ENCODE measurements at places on chromosomes 4 and X.
A peak's percentile ranks its signal among the peaks of the same experiment; 100 is the strongest.

- DNase-seq: no peak
Measured at GRCh38 chrX:85903692-85904471, 143.5 kb downstream of the CHM start.

- no peak for DNase-seq
Measured at GRCh38 chrX:104343428-104344129, 88.8 kb upstream of the ESX1 start.

DNA sequence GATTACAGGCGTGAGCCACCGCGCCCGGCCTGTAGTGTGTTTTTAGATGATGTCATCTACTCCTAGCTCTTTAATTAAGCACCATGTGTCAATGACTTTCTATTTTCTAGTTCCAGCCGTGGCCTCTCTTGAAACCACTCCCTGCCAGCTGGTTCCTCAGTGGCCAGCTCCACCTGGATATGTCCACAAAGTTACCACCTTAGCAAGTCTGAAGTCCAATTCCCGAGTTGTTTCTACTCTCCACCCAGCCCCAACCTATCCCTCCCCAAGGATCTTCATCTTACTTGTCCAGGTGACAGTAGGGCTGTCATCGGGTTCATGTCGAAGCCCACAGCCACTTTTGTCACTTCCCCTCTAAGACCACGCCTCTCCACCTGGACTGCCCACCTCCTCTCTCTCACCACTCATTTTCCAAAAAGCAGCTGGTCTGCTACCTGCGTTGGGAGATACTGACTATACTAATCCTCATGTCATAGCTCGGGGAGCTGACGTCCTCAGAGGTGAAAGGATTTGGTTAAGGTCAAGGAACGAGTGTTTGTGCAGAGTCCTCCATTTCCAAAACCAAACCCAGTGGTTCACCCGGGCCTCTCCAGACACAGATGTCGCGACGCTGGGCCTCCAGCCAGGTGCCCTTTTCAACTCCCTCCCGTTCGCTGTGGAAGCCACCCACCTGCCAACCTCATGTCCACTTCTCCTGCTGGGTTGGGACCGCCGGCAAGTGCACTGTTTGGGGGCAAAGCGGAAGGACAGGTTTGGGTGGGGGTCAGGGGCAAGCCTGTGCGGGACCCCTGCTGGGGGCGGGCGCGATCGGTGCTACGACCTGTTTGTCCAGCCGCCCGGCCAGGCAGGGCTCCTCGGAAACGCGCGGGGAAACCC, 704 bp downstream of the FAM3A start:
- no peak for DNase-seq

GRCh38 chr4:72858328-72858727, 211.2 kb downstream of the COX18 start:
- no peak for DNase-seq

- no peak for DNase-seq
Measured at GRCh38 chr4:39047681-39048080, 14.4 kb upstream of the KLHL5 start.

DNA sequence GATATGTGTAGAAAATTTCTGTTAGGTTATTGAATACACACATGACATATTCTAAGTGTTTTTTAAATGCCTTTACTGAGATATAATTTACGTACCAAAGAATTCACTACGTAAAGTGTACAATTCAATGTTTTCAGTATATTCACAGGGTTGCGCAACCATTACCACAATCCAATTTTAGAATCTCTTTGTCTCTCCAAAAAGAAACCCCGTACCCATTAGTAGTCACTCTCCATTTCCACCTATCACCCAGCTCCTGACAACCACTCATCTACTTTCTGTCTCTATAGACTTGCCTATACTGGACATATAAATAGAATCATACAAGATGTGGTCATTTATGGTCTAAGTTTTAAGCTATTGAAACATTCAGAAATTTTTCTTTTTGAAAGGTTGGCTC, 53.0 kb upstream of the FBXW7 start:
- no peak for DNase-seq

DNA sequence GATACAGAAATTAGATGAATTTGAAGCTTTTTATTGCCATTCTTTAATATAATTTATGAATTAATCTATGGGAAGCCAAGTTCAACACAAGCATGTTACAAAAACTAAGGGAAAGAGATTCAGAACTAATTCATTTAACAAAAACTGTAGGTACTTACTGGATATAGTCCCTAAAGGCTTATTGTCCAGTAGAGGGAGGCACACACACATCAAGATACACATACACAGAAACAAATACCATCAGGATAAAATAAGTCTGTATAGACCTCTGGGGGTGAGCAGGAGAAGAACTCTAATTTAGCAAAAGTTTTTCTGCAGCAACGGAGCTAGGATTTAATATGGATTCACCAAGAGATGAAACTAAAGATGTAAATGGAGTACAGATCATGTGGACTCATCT, 83.0 kb upstream of the IL13RA1 start:
- no peak for DNase-seq

DNA sequence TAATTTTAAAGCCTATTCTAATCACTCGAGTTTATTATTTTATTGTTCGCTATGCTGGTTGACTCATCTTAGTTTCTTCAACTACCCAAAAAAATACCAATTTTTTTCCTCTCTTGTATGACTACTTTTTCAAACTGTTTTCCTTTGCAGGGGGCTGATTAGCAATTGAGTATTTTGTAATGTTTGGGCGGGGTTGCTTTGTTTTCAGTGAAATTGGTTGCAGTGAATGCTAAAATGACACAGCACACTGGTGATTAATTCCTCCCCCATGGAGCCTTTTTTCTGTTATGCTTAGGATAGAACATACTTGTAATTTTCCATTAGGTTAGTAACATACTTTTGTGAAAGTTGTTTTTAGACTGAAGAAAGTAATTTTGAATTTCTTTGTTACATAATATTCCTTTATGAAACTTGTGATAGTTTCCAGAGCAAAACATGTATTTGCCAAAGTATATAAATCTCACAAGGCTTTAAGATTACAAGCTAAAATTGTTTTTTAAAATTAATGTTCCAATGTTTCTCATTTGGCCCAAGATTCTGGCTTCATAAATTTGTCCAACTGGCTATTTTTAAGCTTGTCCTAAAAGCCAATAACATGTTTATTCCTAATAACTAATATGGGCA, 120.4 kb downstream of the CHIC1 start:
- DNase-seq: no peak

GRCh38 chr4:45437381-45437780, 686.5 kb downstream of the GABRG1 start:
- DNase-seq: no peak

DNA sequence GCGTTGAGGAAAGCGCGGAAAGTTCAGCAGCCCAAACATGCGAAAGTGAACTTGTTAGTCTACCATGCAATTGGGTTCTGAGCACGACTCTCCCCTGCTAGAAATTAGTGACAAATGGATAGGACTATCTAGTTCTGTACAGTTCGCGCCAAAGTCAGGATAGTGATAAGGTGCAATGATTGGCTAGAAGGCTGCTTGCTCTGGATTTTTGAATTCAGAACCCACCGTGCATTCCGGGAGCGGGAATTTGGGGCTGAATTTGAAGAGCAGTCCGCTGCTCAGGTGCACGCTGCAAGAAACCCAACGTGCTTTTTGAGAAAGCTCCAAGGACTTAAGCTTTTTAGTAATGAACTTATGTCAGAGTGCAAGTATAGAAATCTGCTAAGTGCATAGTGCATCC, 732 bp upstream of the ESX1 start:
- DNase-seq: no peak

- no peak for DNase-seq
Measured at GRCh38 chrX:20664774-20665173, 398.1 kb upstream of the RPS6KA3 start.

GRCh38 chr4:112170451-112170993, 25.3 kb downstream of the FAM241A start:
- no peak for DNase-seq

- DNase-seq: no peak
Measured at GRCh38 chr4:91147067-91147466, 1019.9 kb downstream of the CCSER1 start.

- DNase-seq: no peak
Measured at GRCh38 chr4:161538941-161539340, 624.9 kb downstream of the FSTL5 start.

DNA sequence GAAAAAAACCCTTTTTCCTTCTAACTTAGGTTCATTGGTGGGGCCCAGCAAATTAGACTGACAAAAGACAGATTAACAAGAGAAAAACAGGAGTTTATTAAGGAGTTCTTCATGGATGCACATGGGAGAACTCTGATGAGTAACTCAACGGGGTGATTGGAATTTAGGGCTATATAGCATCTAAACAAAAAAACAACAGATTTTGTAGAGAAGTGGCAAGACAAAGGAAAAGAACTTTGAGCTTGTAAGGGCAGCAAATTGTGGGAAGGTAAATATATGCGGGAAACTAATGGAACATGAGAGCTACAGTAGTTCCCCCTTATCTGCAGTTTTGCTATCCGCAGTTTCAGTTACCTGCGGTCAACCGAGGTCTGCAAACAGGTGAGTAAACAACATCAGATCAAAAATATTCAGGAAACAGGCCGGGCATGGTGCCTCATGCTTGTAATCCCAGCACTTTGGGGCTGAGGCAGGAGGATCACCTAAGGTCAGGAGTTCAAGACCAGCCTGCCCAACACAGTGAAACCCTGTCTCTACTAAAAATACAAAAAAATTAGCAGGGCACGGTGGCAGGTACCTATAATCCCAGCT, 573.6 kb downstream of the ADGRL3 start:
- no peak for DNase-seq

DNA sequence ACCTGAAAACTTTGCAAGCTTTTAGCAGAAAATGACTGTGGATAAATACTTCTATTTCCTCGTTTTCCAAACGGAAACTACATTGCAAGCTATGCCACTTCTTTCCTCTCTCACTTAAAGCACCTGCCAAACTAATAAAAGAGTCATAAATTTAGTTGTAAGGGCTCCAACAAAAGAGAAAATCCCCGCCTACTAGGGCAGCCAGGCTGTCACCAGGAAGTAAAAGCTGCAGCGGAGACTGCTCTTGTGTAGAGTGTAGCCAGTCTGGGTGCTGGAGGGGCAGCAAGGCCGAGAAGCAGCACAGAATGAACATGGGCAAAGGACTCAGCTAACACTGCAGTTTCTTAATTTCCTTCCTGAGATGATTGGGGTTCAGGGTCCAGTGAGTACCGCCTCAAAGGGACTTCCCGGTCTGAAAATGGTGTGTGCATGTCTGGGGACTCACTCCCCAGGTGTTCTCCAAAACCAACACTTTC, 89.3 kb upstream of the MAML3 start:
- no peak for DNase-seq

DNA sequence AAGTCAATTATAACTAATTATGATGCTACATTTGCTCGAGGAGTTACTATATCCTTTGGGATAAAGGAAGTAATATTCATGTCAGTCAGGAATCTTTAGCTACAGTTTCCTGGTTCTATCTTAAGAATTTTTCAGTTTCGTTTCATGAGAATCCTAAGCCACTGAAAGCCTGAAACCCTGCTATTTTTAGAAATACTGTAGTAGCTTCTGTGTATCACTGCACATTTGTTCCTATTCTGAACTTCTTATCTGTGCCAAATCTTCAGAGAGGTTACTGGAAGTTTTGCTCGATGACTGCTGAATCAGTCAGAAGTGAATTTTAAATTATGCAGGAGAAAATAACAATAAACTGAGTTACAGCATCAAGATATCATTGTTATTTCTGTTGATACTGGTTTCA, 249.2 kb downstream of the TENM3 start:
- no peak for DNase-seq

DNA sequence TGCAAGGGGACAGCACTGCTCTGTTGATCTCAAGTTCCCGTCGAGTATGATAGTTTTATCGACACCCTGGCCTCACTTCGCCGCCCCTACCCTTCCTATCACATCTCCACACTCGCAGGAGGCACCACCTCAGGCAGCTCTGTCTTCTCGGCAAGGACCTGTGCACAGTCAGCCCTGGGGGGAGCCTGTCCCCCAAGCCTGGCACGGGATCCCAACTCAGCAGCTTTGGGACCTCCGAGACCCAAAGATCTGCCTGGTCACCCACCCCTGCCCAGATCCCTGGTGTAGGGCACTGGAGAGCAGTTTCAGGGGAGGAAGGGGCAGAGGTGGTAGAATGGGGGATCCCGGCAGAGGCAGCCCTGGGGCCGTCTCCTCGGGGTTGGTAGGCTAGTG, 18.0 kb upstream of the UBA1 start:
- peak; percentile 57 for DNase-seq

GRCh38 chr4:85515701-85516100, 40.8 kb downstream of the ARHGAP24 start:
- DNase-seq: no peak

DNA sequence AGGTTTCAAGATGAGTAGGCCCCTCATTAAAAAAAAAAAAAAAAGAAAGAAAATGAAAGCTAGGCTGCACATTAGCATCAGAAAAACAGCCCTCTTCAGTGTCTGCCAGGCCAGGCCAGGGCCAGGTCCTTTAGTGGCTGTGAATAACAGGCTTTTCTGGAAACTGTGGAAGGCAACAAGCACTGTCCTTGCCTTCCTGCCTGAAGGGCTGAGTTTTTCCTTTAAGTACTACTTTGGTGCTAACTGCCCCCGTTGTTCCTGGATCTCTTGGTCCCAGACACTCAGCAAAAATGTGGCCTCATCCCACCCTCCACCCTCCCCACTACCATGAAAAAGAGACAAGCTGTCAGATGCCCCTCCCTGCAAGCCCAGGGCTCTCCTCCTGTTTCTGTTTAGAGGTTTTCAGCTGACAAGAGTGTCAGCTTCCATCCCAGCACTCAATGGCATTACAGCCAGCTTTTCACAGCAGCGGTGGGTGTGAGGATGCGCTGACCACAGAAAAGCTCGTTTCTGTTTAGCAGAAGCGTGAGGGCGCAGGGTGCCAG, 174.2 kb downstream of the NHS start:
- DNase-seq: no peak

GRCh38 chr4:168177546-168178149, 85.3 kb downstream of the ANXA10 start:
- no peak for DNase-seq

DNA sequence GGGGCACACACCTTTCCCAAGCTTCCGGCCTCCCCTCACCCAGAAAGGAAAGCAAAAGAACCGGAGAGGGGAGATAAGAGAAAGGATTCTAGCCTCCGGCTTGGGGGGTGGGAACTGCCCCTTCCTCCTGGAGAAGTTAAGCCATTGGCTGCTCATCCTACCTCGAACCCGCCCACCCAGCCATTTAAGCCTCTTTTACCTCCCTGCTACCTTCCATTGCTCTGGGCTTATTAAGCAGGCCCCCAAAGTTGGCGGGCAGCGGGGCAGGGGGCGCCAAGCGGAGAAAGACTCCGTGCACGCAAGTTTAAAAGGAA, 2.3 kb downstream of the MAML3 start:
- peak; percentile 43 for DNase-seq

DNA sequence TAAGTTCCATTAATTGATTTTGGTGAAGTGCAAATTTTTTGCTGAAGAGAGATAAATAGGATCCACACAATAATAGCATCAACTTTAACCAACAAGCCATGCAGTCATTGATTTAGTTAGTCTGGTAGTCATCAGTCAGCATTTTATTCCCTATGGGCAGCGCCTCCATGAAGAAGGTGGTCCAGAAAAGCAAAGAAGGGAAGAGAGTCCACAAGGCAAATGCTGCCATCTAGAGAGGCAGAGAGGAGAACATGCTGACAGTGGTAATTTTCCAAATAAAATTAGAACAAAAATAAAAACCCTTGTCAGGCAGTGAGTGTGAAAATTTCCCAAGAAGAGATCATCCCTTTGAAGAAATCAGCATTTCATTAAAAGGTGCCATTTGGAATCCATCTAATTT, 366.7 kb upstream of the FAM241A start:
- DNase-seq: no peak

All from ascending aorta (tissue), 2 donors.